Fibroblast of skin of left biceps (primary cell): ENCODE measurements at places on chromosomes 5 and 9.

GRCh38 chr5:107916731-107917725 is 246.3 kb upstream of the EFNA5 start:
- DNase-seq, result no peak

DNA sequence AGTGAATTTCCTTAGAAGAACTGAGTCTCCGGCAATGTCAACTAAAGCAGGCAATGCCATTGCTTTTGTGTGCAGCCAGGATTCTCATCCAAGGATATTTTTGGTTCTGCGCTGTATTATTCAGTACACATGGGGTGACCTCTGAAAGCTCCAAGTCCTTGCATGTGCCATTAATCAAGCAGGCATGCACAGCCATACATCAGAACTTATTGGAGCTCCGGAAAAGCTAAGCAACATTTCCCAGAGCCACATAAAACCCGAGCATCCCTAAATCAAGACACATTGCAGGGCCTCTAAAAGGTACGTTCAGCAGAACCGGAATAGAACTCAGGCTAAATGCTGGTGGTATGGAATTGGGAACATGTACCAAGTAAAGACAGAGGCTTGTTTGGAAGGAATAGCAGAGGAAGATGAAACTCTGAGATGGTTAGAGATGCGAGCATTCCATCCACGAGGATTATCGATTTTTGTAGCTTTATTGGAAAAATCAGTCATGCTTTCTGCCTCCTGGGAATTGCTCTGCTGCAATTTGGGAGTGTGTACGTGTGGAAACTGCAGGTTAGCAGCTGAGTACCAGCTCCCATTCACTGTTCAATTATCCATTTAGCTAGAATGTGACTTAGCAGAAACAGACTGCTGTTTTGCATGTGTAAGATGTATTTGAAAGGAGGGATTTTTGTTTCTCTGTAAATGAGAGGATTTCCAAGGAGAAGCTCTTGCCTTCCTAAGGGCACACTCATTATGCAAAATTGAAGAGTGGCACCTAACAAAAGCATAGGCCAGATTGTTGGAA is 143.7 kb upstream of the WWC1 start:
- no peak for DNase-seq

- no peak for DNase-seq
These were observed 937 bp downstream of the TMOD1 start for GRCh38 chr9:97502222-97502983.

DNA sequence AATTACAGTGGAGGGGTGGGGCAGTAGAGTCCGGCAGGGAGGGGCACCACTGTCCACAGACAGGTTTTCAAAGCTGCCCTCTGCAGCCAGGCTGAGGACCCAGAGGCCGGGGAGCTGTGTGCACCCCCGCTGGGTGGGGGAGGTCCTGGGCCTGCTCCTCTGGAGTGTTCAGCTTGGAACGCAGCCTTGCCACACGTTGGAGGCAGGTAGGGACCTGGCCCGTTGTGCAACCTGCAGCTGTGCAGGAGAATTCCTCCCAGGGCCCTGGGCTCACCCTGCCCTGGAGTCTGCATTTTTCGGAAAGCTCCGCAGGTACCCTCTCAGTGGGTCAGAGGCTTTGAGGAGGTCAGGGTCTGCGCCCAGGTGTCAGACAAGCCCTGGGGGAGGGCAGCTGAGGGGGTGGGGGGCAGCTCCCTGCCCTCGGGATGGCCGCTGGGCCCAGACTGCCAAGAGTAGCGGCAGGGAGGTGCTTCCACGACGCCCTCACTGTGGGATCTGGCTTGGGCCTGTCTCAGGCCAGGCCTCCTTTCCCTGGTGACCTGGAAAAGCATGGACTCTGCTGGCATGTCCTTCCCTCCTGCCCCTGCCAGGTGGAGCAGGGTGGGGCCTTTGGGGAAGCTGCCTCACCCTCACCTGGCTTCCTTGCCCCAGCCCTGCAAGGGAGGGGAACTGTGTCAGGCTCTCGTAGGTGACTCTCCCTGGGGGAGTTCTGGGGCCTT is 29.5 kb downstream of the RXRA start:
- no peak for DNase-seq

DNA sequence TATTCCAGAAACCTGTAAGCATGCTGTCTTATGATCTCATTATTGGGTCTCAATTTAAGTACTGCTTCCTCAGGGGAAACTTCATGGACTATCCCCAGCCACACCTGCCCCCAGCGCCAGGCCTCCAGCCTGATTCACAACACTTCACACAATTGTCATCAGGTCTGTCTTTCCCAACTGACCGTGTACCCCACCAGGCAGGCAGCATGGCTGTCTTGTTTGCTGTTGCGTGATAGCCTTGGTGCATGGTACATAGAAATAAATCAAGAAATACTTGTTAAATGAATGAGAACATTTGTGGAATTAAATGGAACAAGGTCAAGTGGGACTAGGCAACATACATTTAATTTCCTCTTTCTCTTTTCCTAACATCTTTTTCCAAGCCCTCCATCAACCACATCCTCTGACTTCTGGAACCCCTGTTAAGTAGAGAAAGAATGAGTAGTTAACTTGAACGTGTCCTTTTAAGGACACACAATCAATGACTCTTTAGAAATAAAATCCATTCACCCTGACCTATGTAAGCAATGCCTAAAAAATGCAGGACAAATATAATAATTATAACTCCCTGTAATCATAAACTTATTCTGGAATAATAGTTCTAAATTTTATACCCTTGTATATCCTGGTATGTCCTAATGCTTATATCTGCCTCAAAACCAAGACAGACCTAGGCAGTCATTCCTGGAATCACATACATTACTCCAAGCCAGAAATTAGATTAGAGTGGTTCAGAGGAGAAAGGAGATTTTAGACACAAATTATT is 17.2 kb upstream of the THG1L start:
- DNase-seq, result no peak

DNA sequence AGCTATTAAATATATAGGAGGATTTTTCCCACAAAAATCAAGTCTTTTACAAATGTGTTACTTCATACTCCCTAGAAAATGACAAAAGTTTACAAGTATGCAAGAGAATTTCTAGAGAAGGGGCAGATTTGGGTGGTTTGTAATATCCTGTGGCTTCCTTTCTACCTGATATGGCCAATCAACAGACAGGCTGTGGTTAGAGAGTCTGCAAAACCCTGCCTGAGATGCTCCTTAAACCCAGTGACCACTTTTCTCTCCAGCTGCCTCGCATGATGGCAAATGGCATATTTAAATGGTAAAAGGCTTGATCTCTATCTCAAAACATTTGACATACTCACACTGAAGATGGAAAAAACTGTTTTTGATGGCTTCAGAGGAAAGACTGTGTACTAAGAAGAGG is 550.1 kb upstream of the ZNF462 start:
- DNase-seq, result no peak

DNA sequence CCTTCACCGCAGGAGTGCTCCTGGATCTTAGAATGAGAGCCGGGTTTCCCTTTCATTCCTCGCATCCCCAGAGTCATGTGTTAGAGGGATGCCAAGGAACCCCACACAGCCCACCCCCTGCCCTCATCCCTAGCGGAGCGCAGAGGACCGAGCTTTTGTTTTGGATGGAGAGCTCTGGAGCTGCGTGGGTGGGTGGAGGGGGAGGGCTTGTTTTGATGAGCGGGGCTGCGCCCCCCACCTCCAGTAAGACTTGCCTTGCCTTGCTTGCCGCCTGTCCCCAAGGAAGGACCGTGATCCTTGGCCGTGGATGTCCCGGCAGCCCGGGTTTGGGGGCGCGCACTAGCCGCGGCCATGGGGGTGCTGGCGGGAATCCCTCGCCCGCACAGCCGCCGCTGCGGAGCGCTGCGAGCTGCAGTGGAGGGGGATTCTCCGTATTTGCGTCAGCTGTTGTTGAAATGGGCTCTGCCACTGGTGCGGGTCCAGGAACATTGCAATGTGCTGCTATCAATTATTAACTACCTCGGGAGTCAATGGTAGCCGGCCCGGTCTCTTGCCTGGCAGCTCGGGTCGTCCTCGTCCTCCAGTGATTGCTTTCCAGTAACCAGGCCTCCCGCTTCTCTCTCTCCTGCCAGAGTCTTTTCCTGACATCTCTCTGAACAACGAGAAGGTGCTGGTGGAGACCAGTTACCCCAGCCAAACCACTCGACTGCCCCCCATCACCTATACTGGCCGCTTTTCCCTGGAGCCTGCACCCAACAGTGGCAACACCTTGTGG is 1.0 kb downstream of the EGR1 start:
- DNase-seq, result no peak

DNA sequence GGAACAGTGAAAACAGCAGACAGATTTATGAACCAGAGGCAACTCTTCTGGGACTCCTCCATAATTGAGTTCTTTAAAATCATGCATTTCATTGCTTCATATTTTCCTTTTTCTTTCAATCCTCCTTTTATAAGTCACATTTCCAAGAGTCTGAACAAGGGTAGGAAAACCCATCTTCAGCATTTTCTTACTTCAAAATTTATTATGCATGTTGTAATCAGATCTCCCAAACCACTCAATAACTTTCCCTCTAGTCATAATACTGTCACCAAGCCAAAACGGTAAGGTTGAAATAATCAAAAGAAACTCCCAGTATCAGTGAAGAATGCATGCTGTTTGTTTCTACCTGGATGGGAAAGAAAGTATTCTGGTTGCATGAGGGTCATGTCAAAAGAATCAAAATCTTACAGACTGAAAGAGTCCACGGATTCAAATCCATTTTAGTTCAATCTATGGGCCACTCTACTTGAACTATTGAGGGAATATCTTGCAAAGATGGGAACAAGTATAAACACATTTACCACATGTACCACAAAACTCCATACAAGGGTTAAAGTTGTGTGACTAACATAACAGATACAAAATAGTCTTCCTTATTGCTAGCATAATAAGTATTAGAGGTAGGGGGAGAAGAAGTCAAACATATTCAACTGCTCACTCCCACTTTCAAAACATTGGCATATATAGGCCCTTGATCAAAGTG is 797.3 kb downstream of the MAT2B start:
- DNase-seq, result no peak

DNA sequence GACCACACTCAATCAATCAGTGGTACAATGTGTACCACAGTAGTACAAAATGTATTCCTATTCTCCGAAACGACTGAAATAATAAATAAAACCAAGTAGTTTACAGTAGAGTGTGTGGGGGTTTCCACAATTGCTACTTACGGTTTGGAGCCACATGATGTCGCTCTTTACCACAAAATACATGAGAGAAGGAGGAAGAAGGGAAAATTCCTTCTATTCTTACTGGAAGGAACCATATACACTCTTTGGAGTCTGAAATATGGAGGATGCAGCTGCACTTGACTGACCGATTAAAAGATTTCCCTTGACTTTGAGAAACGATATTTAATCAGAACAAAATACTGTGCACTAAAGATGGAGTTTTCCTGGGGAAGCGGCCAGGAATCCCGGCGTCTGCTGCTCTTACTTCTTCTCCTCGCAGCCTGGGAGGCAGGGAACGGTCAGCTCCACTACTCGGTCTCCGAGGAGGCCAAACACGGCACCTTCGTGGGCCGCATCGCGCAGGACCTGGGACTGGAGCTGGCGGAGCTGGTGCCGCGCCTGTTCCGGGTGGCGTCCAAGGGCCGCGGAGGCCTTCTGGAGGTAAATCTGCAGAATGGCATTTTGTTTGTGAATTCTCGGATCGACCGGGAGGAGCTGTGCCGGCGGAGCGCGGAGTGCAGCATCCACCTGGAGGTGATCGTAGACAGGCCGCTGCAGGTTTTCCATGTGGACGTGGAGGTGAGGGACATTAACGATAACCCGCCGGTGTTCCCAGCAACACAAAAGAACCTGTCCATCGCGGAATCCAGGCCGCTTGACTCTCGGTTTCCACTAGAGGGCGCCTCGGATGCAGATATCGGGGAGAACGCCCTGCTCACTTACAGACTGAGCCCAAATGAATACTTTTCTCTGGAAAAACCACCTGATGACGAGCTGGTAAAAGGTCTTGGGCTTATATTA is at the start of gene PCDHA4:
Gene PCDHA4, plus strand, starts transcription at position 235 of the 942 bp plus-strand sequence.
- no peak for DNase-seq
